ENCODE measurements at places on chromosomes 5 and 9.

GRCh38 chr5:138945421-138946240, 70.5 kb upstream of the LRRTM2 start:
- peak; percentile 80 for DNase-seq

DNA sequence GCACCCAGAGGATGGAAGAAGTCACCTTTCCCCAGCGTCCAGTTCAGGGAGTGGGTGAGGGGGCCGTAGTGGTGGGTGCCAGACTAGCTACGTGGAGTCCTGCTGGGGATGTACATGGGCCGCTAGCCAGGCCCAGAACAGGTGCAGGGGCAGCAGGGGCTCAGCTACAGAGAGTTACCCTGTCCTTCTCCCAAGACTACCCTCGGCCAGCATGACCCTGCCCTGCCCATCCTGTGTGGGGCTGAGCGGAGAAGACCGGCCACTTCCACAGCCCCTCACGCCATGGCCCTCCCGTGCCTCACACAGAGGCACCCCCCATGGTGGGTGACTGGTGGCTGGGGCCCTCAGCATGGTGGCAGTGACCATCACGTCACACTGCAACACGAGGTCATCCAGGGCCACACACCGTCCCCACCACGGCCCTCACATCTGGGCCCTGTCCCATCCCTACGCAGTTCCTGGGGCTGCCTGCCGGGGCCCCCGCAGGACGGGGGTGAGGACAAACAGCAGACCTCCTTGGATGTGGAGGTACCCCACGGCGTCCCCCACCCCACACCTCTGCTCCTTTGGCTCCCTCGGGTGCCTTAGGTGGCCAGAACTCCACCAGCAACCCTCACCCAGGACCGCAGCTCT, 977 bp upstream of the DPP7 start:
- peak; percentile 80 for DNase-seq

- DNase-seq = no peak
These were observed 721 bp downstream of the PTGES start for GRCh38 chr9:129751841-129752801.

DNA sequence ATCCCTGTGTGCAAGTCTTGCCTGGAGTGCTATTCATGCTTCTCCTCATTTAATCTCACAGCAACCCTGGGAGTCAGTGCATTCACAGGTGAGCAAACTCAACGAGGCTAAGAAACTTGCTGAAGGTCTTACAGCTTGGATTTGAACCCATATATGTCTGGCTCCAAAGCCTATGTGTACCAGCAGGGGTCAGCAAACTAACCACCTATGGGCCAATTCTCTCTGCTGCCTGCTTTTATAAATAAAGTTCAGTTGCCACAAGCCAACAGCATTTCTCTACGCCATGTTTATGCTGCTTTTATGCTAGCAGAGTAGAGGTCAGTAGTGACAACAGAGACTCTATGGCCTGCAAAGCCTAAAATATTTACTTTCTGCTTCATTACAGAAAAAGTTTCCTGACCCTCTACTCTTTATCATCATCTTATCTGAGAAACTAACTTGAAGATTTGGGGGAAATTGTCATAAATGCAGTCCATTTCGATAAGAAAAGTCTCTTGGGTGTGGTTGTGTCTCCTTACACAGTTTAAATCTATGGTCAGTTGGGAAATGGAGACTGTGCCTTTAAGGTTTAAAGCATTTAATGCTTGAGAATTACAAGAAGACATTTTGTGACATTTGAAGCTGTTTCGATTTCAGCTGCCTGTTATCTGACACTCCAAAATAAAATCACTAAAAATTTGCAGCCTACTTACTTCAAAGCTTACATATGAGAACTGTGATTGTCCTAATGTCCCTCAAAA, 137.7 kb downstream of the PRELID2 start:
- DNase-seq = peak; percentile 2

GRCh38 chr9:88980740-88981203, 10.5 kb upstream of the S1PR3 start:
- DNase-seq = no peak

DNA sequence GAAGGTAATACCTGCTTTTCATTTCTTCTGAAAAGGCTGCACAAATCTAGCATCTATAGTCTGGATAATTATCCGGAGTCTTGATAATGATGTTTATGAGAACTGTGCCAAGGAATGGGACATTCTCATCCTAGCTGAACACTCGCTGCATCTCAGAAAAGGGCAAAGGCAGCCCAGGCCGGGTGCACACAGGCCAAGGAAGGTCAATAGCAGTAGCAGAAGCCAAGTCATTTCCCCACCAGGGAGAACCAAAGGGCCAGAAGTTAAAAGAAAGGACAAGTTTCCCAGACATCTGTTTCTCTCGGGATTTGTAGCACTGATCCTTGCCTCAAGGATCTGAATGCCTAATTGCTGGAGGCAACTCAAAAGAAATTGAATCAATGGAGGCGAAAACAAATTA, 66.1 kb upstream of the ANKRD55 start:
- no peak for DNase-seq

- no peak for DNase-seq
These were observed 68.4 kb downstream of the SCAI start for GRCh38 chr9:125074976-125075375.

- DNase-seq = no peak
These were observed 533.8 kb upstream of the CLINT1 start for GRCh38 chr5:158392753-158393152.

DNA sequence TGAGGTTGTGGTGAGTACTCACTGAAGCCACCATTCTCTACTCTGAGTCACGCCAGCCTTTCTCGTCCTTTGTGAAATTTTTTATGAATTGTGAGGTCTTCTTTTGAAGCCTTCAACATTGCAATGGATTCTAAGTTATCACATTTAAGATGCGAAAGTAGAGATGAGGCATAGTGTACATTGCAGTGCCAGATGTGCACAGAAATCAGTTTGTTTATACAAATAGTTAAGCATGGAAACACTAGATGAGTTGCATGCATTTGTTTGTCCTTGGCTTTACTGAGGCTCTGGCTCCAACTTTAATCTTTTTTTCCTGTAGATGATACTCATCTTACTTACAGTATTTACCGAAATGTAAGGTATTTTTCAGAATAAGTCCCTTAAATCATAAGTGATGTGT, 453.7 kb upstream of the RIOK2 start:
- DNase-seq = no peak

GRCh38 chr9:82106536-82106935, 118.0 kb downstream of the SPATA31D1 start:
- DNase-seq = no peak

DNA sequence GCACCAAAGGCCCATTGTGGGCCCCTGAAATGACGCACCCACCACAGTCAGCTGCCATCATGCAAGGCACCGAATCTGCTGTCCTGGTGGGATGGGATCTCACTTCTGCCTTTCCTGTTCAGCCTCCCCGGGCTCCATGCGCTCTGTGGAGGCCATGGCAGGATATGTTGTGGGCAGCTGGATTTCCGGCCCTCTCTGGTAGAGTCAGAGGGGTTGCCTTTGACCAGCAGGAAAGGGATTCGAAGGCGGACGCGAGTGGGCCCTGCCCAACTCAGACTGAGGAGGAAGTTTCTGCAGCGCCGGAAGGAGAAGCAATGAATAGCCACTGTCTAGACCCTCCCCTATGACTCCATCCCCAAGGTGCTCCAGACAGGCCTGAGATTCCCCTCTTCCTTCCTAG, 35.5 kb downstream of the GADD45G start:
- no peak for DNase-seq

- DNase-seq = peak; percentile 89
These were observed 1.1 kb downstream of the PRR7 start for GRCh38 chr5:177447611-177448243.

DNA sequence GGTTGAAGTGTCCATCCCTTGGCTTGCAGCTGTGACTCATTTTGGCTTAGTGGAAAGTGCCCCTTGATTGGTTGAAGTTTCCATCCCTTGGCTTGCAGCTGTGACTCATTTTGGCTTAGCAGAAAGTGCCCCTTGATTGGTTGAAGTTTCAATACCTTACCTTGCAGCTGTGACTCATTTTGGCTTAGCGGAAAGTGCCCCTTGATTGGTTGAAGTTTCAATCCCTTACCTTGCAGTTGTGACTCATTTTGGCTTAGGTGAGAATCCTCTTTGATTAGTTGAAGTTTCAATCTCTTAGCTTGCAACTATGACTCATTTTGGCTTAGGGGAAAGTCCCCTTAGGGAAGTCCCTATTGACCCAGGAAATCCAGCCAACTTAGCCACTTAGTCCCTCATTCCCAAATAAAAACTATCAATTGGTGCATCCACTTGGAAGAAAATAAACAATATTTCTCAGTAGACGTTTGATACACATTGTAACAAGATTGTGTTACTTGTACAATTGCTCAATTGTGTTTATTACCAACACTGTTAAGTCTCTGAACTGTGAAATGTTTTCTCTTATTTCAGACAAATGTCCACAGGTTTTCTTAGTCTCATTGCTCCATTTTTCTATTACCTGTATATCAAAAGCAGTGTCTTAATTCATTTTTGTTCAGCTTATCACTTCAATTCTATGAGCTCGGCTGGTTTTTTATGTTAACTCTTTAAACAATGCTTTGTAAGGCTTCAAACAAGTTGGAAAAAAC, 2308.8 kb upstream of the ACO1 start:
- DNase-seq = no peak

DNA sequence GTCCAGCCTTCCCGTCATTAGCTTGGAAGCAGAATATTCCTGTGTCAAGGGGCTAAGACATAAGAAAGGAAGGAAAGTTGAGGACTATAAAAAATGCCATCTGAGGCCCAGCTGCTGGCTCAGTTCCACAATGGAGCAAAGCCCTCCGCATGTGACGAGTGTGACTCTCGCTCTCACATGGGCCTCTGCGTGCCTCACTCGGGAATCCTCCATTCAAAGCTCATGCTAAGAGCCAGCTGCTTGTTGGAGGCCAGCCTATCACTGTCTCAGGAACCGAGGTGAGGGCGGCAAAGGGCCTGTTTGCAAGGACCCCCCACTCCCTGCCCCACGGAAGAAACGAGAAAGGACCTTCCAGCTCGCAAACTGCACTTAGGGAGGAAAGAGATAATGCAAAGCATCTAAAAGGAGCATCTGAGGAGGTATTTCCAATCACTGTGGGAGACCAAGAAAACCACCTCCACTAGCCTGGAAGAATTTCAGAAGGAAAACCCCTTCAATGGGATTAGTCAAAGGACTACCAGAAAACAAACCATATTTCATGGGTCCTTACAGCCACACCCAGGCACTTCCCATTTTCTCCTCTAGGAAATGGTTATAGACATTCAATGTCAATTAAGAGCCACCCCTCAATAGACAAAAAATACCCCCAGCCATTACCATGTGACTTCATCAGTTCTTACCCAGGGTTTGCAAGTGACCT, 95.3 kb downstream of the PRRT1B start:
- peak; percentile 34 for DNase-seq

GRCh38 chr9:77020413-77021290, 1.2 kb downstream of the FOXB2 start:
- peak; percentile 79 for DNase-seq

- no peak for DNase-seq
These were observed 65.2 kb downstream of the ZSWIM6 start for GRCh38 chr5:61397238-61397637.

- no peak for DNase-seq
These were observed at the start of gene LRRC70 for GRCh38 chr5:62578540-62578939. TSS of gene LRRC70 (plus strand) at chr5:62578819. CDS start at chr5:62579439, 620 bp downstream.

DNA sequence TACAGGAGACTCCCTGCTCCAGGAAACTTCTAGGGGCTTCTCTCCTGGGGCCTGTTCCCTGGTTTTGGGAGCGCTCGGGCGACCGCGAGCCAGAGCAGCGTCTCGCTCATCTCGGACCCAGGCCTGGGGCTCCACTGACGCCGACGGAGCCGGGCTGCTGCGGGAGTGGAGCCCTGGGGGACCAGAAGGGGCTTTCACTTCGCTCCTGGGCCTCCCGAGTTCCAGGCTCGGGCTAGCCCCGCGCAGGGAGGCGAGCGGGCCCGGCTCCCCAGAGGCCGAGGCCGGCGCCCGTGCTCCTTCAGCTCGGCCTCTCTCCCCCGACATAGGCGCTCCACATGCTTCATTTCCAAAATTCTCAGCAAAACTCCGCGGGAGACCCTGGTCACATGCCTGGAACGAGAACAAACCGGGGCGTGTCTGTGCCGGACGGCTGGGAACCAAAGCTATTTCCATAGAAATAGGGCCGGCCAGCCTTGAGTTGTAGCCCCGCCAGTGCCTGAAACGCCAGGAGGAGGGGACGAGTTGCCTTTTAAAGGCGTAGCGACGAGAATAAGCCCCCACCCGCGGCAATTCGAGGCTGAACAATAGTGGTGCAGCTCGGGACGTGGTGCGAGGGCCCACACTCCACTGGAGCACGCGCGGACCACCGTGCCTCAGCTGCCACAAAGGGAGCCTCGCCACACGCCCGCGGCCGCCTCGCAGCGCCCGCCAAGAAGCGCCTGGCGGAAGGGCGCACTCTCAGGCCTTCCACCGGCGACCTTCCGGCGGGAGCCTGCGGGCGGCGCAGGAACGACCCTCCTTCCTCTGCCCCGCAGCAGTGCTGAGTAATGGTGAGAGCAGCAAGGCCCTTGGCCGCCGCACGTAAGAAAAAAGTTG, 1.1 kb upstream of the G3BP1 start:
- DNase-seq = peak; percentile 85

DNA sequence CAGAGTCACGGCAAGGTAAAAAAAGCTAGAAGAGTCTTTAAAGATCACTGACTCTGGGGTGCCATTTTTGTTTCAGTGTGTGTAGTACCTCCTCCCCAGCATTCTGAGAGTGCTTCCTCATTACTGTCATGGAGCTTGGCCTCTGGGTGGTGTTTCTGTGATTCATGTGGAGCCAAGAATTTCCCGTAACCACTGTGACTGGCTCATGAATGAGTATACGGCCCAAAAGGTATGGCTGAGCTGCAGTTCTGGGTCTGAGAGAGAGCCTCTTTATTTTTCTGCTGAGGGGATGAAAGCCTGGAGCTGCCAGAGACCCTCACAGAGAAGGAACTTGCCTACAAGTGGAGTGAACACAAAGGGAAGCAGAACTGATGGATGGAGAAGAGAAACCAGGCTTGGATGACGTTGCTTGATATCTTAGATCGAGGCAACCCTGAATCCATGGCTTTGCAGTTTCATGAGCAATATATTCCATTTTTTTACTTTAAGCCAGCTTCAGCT, 85.6 kb downstream of the PTTG1 start:
- no peak for DNase-seq

- DNase-seq = no peak
These were observed 156.3 kb upstream of the MVB12B start for GRCh38 chr9:126170286-126170823.

DNA sequence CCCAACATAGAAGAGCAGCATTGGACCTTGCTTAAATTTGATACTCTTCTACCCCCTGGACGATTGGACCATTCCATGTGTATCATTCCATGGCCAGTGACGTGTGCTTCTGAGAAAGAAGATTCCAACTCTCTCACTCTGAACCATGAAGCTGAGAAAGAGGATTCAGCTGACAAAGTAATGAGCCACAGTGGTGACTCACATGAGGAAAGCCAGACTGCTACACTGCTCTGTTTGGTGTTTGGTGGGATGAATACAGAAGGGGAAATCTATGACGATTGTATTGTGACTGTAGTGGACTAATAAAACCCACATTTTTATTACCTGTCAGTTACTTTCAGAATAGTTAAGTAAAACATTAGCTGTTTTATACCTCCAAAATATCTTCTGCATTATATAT, 7.5 kb downstream of the HSPA5 start:
- no peak for DNase-seq

DNA sequence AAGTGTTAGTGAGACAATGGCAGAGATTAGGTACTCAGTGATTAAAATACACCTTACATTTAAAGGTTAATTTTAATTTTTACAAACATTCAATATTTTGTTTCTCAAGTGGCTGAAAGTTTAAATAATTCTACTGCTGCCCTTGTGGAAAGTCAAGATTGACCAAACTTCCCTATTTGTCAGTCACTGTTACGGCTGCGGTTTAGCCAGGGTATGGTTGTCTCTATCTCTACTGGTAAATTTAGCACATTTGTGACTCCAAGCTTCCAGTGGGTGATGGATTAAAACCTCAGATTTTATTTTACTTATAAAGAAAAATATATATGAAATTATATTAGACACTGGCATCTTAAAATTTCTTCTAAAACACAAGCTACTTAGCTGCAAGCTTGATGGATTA, 368.4 kb downstream of the CDH18 start:
- no peak for DNase-seq

Measured in H7 (cell line).